ENCODE measurements at places on chromosomes 16 and 17.

- DNase-seq, result no peak
Observed at GRCh38 chr17:52156576-52157570, 1.6 kb downstream of the CA10 start.

DNA sequence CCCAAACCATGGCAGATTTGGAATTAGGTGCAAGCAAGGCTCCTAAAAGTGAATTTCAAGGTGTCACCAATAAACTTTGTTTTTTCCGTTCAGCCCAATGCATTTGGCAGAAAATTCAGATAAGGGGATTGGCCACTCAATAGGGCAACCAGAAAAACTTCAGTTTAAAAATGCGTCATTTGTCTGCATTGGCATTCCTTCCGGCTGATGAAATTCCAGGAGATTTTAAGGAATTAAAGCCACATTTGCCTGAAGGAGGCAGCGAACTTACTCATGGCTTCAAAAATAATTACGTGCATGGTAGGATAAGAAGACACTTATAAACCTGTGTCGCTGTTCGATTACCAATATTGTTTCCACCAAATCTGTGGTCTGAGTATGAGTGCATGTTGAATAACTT, 151.9 kb downstream of the SALL1 start:
- DNase-seq, result no peak

GRCh38 chr16:85232369-85233142, 120.3 kb upstream of the CIBAR2 start:
- DNase-seq, result no peak

DNA sequence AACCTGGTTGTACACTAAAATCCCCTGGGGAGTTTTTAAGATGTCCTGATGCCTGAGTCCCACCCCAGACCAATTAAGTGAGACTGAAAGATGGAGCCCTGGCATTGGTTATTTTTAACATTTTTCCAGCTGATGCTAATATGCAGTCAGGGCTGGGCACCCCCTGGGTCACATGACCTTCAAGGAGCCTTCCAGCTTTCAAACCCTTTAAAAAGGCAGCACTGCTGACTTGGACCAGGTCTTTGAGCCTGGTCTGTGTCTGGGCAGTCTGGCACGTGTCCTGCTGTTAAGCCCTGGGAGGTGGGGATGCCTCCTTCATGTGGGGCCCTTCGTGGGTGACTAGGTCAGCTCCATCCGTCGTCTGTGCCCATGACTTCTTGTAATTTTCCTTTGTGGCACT, 202.6 kb downstream of the CCDC182 start:
- no peak for DNase-seq

GRCh38 chr16:13631916-13632315, 288.0 kb upstream of the ERCC4 start:
- DNase-seq, result no peak

DNA sequence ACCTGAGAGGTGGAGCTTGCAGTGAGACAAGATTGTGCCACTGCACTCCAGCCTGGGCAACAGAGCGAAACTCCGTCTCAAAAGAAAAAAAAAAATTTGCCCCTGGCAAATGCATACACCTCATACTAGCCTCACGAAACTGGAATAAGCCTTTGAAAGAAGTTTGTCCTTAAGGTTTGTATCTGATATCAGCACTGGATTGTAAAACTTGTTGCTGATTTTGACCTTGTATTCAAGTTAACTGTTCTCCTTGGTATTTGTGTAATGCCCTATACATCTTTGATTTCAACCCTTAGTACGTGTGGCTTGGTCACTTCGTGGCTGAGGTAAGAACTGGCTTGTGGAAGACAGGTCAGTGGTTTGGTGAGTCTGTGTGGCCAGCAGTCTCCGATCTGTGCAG, 6.2 kb upstream of the FLCN start:
- no peak for DNase-seq
